ENCODE measurements at places on chromosomes 1 and 21.
A peak's percentile ranks its signal among the peaks of the same experiment; 100 is the strongest.

DNA sequence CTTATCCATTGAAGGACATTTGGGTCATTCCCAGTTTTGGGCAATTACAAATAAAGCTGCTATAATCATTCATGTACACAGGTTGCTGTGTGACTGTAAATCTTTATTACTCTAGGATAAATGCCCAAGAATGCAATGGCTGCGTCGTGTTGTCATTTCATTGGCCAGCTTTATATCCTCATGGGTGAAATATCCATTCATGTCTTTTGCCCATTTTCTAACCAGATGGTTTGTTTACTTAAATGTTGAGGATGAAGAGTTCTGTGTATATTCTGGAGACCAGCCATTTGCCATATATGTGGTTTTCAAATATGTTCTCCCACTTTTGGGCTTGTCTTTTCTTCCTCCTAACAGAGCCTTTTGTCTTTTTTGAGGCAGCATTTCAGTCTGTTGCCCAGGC, 25.3 kb downstream of the TRIM11 start:
- DNase-seq = no peak

DNA sequence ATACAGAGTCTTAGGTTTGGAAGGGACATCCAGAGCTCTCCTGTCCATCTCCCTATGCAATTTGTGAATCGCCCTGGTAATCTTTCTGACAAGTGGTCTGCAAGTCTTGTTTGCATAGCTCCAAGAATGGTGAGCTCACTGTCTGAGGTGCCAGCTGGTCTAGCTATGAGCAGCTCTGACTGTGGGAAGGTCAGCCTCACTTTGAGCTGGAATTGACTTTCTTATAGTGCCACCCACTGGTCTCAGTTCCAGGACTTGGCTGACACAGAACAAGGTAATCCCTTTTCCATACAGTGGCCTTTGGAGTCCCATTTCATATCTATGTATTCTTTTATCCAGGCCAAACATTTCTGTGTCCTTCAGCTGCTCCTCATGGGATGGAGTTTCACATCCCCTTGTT, 95.6 kb upstream of the C8B start:
- DNase-seq = no peak

DNA sequence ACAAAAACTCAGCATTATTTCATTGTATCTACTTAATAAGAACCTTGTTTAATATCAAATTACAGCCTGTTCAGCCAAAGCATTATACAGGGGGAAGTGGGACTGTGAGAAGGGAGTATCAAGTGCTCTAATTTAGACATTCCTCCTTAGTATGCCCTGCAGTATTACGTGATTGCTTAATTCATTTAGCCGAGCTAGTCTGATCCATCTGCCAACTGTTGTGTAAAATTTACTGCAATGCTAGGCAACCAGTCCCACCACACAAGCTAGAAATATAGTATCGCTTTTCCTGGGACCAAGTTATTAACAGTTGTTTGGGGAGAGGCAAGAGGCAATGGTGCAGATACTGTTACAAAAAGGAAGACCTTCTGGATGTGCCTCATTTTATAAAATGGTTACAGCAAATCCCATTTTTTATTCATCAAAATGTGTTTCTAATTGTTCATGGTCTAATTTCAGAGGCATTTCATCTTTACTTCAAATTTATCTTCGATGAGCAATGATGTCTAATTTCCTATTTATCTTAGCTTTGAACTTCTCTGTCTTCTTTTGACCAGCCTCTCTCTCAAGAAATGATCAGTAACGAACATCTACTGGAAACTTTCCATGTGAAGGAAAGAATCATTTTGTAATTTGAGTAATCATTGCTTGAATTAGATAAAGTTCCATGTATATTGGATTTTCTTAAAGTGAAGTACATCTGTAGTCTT, 283.3 kb downstream of the DUSP10 start:
- no peak for DNase-seq

- DNase-seq = no peak
Observed at GRCh38 chr1:230794431-230794830, 47.2 kb downstream of the CAPN9 start.

- no peak for DNase-seq
Observed at GRCh38 chr1:109271458-109271857, 11.5 kb downstream of the PSRC1 start.

DNA sequence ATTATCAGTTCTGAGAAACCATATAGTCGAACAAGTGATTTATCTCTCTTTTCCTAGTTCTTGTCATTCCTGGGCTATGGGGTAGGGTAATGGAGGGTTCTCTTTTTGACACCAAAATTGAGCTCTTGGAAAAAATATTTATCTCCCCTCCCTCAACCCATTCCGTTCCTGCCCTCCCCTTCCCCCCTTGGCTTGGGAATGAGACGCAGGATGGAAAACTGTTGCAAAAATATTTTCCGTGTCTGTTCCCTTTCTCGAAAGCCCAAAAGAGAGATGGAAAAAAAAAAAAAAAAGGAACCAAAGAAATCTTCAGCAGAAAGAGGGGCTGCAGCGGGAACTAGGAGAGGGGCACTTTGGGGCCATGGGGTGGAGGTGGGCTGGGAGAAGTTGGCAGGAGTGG, 766 bp downstream of the ATP2B4 start:
- DNase-seq = no peak

DNA sequence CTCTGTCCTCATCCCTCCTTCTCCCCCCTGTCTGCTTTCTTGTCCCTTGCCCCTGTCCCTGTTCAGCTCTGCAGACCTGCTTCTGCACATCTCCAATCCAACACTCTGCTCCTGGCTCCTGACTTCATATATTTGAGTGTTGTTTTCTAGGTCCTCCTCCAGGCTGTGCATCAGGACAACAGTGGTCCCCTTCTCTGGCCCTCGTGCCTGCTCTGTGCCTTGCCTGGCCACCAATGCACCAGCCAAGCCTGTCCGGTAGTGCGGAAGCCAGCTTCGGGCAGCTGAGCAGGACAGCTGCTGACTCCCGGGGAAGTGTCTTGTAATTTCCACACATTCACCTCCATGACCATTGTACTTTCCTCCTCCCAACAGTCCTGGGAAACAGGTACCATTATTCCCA, 203.4 kb upstream of the RAB4A start:
- DNase-seq = no peak

- no peak for DNase-seq
Observed at GRCh38 chr1:115838431-115839028, 2.4 kb downstream of the NHLH2 start.

- DNase-seq = no peak
Observed at GRCh38 chr1:81407000-81407821, 393.5 kb upstream of the ADGRL2 start.

DNA sequence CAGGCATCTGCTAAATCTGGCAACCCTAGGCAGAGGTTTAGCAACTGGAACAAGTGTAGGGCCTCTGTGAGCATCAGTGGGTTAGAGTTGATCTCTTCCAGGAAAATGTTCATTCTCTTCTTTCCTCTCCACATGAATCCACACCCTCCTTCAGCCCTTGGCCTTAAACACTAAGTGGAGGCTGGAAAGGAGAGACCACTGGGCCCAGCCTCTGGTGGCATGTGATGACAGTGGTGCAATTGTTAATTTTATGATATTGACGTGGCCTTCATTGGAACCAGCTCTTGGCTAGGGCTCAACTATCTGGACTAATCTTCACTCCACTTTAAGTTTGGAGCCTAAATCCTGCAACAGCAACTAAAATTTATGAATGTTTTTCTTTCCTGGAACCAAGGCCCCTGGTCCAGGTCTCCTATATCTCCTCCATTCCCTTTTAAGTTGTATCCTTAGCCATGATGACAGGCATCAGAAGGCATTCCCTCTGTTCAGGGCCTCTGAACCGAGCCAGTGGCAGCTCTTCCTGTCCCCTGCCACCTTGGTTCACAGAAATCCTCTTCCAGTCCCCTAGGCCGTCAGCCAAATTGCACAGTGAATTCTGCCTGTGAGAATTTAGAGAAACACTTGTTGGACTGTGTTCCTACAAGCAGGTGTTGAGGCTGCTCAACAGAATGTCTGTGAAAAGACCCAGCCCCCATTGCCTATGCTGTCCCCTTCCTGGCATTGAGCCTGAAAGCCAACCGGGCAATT, 132.2 kb downstream of the PSMG1 start:
- DNase-seq = no peak

GRCh38 chr1:46197964-46198811, at the start of gene POMGNT1:
TSS of gene POMGNT1 (minus strand) at chr1:46198434. CDS start at chr1:46197821, 613 bp downstream.
- DNase-seq = peak; percentile 70

DNA sequence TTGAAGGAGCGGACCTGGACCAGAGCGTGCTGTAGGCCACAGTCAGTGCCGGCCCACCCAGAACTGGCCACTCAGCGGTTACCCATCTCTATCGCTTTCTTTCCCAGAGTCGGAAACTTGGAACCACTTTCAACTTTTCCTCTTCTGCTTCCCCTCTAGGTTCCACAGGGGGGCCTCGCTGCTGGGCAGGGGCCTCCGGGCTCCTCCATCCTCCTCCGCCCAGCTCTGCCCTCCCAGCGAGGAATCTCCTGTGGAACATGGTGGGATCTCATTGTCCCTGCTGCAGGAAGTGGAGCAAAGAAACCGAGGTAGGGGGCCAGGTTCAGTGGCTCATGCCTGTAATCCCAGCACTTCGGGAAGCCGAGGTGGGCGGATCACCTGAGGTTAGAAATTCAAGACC, 139.2 kb downstream of the ETS2 start:
- DNase-seq = no peak

DNA sequence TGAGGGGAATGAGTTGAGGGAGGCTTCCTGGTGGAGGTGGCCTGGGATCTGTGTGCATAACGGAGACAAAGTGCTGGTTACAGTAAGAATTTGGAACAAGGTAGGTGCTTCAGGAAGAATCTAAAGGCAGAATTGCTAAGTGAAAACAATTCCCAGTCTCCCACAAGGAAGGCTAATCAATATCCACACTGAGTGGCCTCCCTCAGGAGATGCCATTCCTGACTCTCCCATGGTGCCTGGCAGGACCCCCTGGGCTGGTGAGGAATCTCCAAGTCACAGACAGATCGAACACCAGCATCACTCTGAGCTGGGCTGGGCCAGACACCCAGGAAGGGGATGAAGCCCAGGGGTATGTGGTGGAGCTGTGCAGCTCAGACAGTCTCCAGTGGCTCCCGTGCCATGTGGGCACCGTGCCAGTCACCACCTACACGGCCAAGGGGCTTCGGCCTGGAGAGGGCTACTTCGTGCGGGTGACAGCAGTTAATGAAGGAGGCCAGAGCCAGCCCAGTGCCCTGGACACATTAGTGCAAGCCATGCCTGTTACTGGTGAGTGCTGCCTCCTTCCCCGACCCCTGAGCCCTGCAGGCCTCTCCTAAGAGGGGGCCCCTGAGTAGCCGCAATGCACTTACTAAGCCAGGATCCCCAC, 30.7 kb downstream of the IGFN1 start:
- DNase-seq = no peak

- peak; percentile 13 for DNase-seq
Observed at GRCh38 chr1:243596431-243597062, 253.5 kb downstream of the AKT3 start.

- DNase-seq = no peak
Observed at GRCh38 chr21:32900814-32901213, 124.9 kb upstream of the OLIG2 start.

DNA sequence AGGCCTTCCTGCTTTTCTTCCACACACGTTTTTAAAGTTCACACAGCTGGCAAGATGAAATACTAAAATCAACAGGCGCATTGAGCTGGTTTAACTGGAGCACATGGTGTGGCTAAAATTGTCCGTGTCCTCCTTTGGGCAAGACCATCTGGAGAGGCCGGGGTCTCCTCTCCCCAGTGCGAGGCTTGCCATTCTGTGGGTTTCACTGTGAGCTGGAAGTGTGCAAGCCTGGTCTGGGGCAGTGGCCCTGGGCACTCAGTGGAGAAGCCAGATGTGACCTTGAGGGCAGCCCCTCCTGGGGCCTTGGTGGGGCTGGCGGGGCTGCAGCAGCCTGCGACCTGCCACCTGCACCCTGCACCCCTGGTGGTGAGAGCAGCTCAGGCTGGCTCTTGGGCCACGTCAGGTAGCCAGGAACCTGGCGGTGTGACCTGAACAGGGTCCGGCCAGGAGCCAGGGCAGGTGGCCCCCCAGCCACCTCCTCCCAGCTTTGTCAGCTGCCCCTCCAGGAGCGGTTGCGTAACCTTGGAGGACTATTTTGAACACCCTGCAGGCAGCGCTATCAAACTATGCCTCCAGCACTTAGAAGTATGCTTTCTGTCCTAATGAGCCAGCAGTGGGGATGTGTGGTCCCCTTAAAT, 52.4 kb downstream of the SLC37A1 start:
- no peak for DNase-seq

- DNase-seq = no peak
Observed at GRCh38 chr1:166165661-166166328, 1.0 kb downstream of the FAM78B start.

- DNase-seq = no peak
Observed at GRCh38 chr1:77265180-77265579, 16.6 kb upstream of the AK5 start.

- DNase-seq = no peak
Observed at GRCh38 chr1:87642581-87643221, 314.0 kb downstream of the LMO4 start.

DNA sequence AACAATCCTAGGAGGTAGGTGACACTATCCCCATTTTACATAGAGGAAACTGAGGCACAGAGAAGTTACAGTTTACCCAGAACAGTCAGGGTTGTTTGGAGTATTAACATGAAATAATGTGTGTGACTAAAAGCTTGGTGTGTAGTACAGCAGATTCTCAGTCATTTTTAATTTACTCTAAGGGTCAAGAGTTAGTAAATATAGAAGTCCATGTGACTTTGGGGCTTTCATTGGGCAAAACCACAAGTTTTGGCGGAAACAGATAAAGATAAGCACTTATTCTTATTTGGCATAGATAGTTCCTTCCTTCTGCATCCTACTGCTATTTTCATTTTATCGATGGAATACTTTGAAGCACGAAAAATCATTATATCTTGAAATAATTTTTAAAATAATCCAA, 128.5 kb downstream of the DNM3 start:
- DNase-seq = no peak

DNA sequence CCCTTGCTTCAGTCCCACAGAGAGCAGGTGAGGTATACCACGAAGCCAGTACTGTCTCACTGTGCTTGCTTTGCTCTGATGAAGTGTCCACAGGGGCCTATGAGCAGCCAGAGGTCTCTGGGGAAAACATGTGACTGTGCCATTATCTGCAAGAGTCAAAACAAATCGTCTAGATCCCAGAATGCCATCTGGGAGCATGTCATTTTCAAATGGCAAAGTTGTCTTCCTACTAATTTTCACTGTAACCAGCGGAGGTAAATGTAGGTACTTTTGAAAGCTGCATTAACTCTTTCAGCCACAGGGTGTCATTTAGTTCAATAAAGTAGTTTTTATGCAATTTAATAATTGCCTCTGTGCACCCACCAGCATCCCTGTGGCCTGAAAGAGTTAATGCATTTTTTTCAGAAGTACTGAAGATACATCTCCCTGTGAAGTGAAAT, 173.6 kb upstream of the SGIP1 start:
- DNase-seq = no peak

- no peak for DNase-seq
Observed at GRCh38 chr1:163161337-163161736, 41.4 kb downstream of the RGS5 start.

DNA sequence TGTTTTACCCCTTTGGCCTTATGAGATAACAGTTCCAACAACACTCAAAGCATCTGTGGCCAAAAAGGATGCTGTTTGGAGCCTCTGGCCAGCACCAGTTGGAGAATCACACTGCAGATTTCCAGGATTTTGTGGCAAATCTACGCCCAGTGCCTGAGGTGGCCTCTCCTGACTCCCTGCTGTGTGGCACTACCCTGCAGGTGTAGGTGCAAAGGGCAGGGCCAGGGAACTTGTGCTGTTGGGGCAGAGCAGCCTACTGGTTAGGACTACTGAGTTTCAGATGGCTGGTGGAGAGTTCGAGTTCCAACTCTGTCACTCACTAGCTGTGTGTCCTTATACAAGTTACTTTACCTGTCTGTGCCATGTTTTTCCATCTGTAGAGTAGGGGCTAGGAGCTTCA, 170.5 kb downstream of the PTPRU start:
- DNase-seq = no peak

Data from stimulated activated CD4-positive, alpha-beta T cell treated with anti-CD3 and anti-CD28 coated beads, Interleukin-15, amount 100 ng/mL, for 48 hours (primary cell).